Upper lobe of right lung (tissue), 1 donor: ENCODE measurements at places on chromosomes 5 and 9. TPM values are rescaled to one million over a fixed set of nuclear protein-coding genes. Genes with fewer than 3 reads are reported as not detected.

WDR41 gene
- total RNA-seq: 35.7 TPM

PFN3 gene
- not detected for total RNA-seq

DBN1 gene
- 34.6 TPM for total RNA-seq

IGIP gene
- total RNA-seq: 17.3 TPM

GLDC gene
- total RNA-seq: 1.7 TPM

RASEF gene
- total RNA-seq: 10.9 TPM

DNA sequence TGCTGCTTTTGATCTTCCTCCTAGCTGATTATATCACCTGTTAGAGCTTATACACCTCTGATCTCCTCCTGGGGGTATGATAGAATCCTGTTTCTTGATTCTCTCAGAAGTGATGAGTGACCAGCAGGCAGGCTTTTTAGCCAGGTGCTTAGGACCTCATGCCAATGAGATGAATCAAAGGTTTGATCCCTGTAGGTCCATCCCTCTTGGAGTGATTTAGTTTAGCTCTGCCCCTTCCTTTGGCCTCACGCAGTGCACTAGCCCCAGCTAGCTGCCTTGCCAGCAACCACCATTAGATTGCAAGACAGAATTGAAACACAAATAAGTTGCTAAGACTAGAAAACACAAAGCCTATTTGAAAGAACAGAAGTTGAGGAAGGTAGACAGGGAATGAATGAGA lies 84.4 kb downstream of the ZSWIM6 start:
- no peak for DNase-seq

GRCh38 chr9:130640681-130641080 lies 23.7 kb upstream of the PRDM12 start:
- no peak for DNase-seq

DNA sequence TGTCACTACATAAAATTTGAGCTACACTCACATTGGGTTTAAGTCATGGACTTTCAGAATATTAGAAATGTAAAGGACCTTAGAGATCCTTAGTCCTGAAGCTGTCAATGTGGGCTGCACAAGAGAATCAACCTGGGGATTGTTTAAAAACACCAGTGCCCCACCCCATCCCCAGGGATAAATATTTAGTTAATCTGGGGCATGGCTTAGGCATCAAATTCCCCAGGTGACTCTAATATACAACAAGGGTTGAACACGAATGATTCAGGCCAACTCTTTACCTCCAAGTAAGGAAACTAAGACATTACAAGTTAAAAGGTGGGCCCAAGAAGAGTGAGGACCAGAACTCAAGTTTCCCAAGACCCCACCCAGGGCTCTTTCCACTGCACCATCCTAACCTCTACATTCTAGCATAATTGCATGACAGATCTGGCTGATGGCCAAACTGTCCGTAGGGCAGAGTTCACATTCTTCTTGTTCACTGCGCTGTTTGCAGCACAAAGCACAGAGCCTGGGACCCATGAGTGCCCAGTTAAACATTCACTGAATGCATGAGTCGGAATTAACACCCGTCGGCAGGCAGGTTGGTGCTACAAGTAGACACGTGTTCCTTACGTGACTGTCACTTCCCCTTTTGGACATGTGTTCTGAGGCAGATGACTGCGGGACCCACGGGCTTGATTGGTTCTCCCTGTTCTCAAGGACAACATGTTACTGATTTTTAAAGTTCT lies 25.2 kb downstream of the CYFIP2 start:
- no peak for DNase-seq

GRCh38 chr5:108655750-108656450 lies 91.8 kb upstream of the FER start:
- DNase-seq: no peak

GRCh38 chr9:98983295-98984268 lies 39.9 kb downstream of the COL15A1 start:
- DNase-seq: no peak

- peak; percentile 37 for DNase-seq
Measured at GRCh38 chr9:129262261-129262660, 84.2 kb upstream of the IER5L start.

DNA sequence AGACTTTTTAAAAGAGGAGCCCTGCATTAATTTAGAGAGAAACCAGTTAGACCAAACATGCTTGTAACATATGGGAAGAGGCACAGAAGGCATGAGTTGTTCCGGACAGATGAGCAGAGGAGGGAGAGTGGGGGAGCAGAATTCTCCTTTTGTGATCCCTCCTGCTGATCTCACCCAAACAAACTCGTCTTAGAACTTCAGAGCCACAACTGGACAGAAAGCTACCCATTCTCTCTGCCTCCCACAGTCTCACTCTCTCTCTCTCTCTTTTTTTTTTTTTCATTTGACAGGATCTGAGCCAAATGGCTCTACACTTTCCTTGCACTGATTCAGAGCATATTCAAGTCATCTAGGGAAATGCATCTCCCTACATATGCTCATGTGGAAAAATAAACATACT lies 196.0 kb upstream of the PAPPA start:
- DNase-seq: no peak

DNA sequence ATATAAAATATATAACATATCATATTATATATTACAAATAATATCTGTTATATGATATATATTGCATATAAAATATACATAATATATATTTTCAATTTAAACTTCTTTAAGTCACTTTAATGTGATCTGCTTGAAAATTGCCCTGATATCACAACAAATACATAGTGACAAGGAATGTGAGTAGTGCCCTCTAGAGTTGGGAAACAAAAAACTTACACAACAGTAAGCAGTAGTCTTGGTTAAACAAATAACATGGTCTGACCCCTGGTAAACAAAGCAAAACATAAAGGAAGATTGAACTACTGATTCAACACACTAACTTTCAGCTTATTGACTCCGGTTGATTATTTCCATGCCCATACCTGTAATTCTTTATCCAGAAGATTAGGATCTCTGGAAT lies 188.3 kb upstream of the NMUR2 start:
- DNase-seq: no peak
